ENCODE measurements at places on chromosomes 11 and 22.

DNA sequence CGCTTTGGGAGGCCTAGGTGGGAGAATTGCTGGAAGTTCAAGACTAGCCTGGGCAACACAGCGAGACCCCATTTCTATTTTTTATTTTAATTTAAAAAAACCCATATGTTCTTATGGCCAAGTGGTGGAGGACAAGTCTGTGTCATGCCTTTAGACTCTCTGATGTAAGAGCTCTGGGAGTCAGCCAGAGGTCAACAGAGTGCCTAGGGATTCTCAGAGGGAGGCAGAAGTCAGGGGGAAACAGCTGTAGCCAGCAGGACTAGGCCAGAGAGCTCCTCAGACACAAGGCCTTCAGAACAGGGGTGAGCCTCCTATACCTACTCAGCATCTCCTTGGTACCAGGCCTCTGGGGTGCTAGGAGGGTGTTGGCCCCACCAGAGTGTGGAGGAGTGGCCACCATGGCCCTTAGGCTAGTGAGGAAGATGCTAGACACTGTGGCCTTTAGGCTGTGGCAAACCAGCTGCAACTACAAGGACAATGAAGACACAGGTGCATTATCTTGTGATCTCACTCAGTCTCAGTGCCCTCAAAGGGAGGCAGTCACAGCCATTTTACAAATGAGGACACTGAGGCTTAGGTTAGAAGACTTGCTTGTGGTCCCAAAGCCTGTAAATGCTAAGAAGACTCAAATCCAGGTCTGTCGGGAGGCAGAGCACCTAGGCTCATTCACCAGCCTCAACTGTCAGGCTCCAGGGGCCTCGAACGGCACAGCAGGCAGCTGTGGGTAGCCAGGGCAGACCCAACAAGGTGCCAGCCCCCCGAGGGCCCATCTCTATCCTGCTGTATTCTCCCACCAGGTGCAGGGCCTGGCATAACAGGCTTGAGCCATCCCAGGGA lies 5.0 kb downstream of the ZP1 start:
- DNase-seq, result no peak

DNA sequence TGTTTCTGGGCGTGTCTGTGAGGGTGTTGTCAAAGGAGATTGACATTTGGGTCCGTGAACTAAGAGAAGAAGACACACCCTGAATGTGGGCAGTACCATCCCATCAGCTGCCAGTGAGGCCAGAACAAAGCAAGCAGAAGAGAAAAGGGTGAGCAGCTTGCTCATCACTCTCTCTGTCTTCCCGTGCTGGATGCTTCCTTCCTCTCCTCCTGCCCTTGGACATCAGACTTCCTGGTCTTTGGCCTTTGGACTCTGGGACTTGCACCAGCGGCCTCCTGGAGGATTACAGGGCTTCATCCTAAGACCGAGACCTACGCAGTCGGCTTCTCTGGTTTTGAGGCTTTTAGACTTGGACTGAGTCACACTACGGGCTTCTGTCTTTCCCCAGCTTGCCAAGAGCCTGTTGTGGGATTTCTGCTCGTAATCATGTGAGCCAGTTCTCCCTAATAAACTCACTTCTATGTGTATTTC lies 18.8 kb downstream of the APOL2 start:
- DNase-seq, result no peak

DNA sequence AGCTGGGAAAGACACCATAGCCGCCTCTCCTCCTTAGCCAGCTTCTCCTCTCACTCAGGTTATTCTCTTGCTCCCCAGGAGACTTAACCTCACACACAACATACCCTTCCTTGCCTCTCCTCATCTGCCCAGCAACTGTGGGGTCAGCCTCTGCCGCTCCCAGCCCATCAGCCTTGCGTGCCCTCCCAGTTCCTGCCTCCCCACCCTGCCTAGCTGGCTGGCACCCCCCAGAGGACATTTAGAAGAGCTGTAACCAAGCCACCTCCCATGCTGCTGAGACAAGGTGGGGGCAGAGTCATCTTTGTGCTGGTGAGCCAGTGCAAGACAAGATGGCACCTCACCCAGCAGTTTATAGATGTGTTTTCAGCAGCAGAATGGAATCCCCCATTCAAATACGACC lies 38.2 kb downstream of the TOM1 start:
- no peak for DNase-seq

DNA sequence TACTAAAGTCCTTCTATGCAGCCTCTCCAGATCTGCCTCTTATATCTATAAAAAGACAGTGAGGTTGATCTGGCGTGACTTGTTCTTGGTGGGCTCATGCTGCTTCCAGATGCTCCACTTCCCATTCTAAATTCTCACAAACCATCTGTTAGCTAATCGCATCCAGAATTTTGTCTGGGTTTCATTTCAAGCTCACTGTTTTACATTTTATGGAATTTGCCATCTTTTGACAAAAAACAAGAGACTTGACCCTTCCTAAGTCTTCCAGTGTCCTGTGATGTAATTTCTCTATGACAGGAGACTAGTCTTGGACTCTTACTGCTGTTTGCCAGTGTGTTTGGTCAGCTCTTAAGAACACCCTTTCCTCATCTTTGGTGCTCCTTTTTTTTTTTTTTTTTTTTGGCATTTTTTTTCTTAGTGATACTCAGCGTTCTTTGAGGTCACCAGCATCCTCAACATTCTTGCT lies 23.0 kb downstream of the CRKL start:
- no peak for DNase-seq

- no peak for DNase-seq
Observed at GRCh38 chr22:39212721-39213376, 31.9 kb downstream of the PDGFB start.

- DNase-seq, result no peak
Observed at GRCh38 chr11:77379253-77379652, 77.8 kb upstream of the GDPD4 start.

DNA sequence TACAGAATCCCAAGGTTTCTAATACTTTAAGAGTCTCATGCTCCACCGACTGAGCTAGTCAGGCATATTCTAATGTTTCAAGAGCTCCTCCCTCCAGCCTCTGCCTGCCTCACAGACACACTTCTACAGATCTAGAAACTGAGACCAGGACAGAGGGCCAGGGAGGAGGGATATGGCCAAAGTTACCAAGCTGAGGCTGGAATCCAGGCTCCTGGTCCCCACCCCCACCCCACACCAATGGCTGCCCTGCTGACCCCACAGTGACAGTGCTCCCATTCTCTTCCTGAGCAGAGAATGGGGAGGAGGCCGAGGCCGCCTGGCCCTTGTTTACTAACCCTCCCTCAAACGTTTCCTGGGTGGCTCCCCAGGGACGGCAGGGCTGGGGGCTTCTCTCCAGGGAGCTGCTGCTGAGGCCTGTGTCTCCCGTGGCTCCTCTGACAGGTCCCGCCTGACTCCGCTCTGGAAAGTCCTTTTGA lies 2.2 kb downstream of the PLEKHB1 start:
- DNase-seq, result no peak

GRCh38 chr11:123065621-123066020 lies 3.7 kb upstream of the HSPA8 start:
- DNase-seq, result no peak

GRCh38 chr22:31488346-31488883 lies 1.2 kb downstream of the EIF4ENIF1 start:
- DNase-seq, result no peak

DNA sequence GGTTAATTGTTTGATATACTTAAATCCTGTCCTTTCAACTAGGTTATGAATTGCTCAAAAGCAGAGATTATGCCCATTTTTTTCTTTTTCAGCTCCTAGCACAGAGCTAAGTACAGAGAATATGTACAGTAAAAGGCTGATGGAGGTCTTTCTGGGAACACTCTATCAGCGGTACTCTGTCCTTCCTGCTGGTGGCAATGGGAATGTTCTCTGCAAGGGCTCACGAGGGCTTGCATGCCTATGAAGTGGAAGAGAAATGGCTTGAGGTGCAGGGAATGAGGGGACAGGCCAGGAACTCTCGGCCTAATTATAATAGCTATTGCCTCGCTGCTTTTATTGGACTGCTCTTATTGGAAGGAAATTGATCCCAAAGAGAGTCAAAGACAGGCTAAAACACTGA lies 83.7 kb upstream of the RAB1B start:
- no peak for DNase-seq

GRCh38 chr22:35627267-35628041 lies 10.3 kb upstream of the MB start:
- peak; percentile 55 for DNase-seq

DNA sequence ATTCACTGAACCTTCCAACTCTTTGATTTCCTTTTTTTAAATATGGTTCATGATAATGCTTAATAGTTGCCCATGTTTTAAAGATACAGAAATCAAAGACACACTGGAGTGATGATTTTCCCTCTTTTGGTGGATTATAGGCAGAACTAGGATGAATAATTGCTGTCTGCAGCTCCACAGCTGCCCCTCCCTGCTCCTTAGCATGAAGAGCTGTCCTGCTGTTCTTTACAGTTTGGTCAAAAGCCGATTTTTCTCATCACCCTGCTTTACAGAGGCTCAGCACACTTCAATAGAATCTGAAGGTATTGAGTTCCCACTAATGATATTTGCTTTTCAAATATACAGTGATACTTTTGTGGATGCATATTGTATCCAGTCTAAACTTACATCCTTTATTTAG lies 202.6 kb downstream of the AASDHPPT start:
- DNase-seq, result no peak

DNA sequence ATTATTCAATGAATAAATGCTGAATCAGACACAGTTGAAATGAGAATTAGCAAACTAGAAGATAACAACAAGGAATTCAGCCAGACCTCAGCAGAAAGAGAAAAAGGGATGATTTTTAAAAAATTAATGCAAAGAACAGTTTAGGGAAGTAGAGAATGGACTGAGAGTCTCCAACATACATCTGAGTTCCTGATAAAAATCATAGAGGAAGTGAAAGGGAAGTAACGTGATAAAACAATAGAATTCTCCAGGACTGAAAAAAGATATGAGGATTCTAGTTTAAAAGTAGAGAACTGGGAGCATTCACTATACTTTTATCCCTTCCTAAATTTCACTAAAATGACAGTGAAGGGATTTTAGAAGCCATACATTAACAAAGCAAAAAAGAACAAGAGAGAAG lies 592.0 kb downstream of the SOX6 start:
- no peak for DNase-seq

DNA sequence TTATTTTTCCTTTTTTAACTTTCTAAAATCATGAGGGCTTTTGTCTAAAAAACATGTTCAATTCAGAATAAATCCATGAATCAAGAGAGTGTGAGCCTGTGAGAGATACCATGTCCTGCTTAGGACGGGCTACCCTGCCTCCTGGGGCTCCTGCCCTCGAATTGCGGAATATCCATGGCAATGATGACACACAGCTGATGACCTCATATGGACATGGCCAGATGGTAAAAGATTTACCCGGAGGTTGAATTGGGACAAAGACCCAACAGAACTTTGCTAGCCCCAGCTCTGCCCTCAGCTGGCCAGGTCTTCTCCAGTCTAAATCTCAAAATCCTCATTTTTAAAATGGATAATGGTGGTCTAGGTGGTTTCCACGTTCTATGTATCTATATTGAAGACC lies 538.1 kb upstream of the API5 start:
- DNase-seq, result no peak

DNA sequence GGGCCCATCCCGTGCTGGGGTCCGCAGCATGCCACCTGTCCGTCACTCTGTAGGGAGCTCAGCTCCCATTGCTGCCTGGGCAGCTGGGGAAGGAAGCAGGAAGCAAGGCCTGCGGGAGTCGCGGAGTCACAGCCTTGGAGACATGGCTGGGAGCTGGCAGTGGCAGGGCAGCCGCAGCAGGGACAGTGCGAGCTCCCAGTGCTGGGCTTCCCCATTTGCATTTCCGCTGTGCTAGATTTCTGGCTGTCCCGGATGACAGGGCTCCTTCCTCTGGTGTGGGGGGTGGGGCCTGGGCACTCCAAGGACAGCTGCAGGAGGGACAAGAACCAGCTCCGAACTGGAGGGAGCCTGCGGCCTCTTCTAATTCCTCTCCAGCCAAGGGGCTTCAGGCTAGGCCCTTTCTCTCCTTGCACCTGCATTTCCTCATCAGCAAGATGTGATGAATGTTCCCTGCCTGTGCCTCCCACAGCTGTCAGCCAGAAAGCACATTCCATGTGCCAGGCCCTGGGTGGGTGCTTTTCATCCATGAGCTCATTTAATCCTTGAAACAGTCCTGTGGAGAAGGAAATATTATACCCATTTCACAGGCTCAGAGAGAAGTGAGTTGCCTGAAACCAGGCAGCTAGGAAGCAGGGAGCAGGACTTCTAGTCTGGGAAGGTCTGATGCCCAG lies 48.0 kb downstream of the MYO7A start:
- DNase-seq, result no peak

GRCh38 chr11:95156133-95156721 lies 66.6 kb downstream of the ENDOD1 start:
- no peak for DNase-seq

- DNase-seq, result no peak
Observed at GRCh38 chr22:41078931-41079330, 13.5 kb upstream of the EP300 start.

DNA sequence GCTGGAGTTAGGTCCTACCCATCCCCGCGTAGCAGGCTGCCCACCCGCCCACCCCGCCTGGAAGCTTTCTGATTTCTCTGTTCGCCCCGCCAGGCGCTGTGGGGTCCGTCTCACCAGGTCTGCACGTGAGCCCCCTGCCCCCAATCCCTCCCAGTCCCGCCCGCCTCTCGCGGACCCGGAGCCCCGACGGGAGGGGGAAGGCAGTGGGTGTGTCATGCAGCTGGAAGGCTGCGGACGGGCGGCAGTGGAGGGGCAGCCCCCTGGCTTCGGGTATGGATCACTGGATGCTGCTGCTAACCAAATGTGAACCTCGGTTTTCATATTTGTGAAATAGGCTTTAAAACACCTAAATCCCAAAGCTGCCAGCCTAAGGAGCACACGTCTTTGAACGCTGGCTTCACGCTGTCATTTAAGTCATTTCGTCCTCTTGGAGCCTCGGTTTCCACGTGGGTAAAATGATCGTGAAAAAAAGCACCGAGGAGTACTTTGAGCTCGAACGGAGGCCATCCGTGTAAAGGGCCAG lies 568 bp upstream of the BIK start:
- DNase-seq, result no peak

- DNase-seq, result no peak
Observed at GRCh38 chr11:33451364-33451763, 194.2 kb downstream of the HIPK3 start.

- DNase-seq, result no peak
Observed at GRCh38 chr22:36470994-36471331, 10.5 kb downstream of the TXN2 start.

GRCh38 chr11:124717421-124717785 lies 22.3 kb upstream of the NRGN start:
- no peak for DNase-seq

- DNase-seq, result no peak
Observed at GRCh38 chr11:67268081-67268961, 2.0 kb downstream of the GRK2 start.
